ENCODE measurements at places on chromosomes 1 and 21.
A peak's percentile ranks its signal among the peaks of the same experiment; 100 is the strongest.

DNA sequence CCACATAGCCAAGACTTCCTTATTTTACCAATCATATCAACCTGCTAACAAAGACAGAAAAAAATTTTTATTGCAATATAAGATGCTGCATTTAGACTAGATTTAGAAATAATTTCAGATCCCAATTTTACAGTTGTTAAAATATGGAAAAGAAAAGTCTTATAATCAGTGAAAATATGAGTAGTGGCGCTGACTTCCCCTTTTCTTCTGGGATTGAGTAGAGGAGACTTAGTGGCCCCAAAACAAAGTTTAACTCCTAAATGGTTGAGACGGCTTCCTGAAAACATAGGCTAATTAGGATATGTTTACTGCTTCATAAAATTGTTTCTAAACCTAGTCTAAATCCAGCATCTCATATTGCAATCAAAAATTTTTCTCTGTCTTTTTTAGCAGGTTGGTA lies 68.4 kb downstream of the RAB3GAP2 start:
- no peak for DNase-seq

DNA sequence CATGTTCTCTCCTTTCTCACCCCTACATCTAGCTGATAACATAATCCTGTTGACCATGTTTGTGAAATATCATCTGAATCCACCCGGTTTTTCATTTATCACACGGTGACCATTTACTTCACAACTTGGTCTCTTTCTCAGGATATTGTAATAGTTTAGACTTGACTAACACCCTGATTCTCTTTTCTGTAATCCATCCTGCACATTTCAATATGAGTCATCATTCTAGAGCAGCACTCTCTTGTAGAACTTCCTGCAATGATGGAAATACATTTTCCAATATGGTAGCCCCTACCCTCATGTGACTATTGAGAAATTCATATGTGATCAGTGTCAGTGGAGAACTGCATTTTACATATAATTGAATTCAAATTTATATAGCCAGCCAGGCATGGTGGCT lies 2.3 kb upstream of the JAM2 start:
- no peak for DNase-seq

DNA sequence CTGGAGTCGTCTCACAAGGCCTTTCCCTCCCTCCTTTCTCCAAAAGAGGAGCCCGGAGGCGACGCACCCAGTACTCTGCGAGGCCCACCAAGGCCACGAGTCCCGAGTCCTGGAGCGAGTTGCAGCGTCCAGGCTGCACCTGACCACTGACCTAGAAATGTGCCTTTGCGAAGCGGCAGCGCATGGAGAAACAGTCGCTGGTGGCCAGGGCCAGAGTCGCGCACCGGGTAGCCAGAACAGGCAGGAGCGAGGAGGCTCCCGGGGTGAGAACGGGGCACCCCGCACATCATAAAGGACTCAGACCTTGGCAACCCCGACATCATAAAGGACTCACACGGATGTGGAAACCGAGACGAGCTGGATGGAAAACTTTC lies 318.4 kb downstream of the FAM72C start:
- no peak for DNase-seq

GRCh38 chr1:57966751-57967406 lies 543.0 kb upstream of the DAB1 start:
- no peak for DNase-seq

DNA sequence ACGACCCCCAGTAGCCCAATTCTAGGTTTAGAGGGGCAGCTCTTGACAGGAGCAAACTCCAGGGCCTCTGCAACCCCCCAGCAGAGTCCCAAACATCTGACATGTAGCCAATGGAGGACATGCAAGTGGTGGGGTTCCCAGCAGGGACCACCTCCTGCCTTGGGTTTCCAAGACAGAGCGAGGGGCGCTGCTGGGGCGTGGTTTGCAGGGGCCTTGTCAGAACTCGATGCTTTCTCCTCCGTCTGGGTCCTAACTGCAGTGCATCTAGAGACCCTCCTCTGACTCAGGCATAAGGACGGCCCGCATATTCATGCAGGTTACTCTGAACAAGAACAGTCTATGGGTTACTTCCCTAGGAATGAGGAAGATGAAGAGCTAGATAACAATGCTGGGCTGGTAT lies 17.2 kb downstream of the EPHX1 start:
- no peak for DNase-seq

DNA sequence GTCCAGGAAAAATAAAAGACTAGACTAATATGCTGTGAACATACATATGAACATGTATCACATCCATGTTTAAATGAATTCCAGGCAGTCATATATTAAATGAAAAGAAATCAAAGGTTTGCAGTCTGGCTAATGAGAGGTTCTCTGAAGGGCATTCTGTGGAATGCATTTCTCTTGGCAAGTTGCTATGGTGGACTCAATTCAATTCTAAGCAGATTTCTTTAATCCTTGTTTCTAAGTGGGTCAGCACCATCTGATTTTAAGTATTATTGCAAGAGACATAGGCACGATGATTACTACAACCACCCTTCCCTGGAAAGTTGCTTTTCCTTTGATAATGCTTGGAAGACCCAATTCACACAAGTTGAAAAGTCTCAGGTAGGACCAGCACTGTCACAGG lies 23.9 kb upstream of the ABCA4 start:
- DNase-seq: no peak

DNA sequence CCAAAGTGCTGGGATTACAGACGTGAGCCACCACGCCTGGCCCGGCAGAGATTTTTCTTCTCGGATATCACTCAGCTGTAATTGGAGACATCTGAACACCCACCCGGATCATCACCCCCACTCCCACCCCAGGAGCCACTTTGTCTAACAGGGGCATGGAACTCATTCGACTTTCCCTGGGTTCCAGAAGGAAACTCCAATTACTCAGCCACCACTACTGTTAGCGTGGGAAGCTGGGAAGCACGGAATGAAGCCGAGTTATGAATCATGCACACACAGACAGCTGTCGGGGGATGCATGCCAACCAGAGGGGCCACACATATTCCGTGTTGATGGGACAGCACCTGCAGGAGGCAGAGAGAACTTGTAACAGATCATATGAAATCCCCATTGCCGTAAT lies 85.2 kb downstream of the HLCS start:
- no peak for DNase-seq

GRCh38 chr1:154453574-154454352 lies 48.3 kb upstream of the TDRD10 start:
- DNase-seq: no peak

DNA sequence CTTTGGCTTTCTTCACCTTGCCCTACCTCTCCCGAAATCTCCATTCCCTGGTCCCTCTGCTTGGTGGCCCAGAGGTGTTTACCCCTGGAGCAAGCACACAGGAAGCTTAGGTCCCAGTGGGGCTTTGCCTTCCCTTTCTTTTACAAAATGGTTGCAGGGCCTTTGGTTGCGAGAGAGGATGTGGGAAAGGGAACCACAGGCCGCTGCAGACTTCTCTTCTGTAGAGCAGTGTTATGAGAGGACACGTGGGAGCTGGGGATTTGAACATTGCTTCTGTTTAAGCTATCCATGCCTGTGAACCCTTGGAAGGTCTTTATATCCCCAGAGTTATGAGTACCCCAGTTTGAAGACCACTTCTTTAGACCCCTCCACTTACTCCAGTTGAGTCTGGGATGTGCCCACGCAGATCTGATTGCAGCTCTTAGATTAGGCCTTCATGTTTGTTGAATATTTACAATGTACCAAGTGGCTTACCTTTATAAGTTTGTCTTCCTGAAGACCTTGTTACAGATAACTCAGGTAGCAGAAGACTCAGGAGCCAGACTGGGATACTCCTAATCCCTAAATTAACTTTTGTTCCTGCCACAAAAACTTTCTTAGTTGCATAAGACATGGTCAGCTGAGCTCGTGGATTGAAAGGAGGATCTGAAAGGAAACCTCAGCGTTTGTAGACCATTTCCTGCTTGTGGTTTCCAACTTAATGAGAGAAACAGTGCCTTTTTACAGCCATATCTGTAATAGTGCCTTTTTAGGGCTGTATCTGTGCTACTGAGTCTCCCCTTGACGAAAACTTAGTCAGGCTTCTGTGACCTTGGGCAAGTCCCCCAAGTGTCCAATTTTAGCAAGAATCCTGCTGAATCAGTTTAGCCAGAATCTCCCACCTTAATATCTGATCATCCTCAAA lies 21.9 kb upstream of the IVNS1ABP start:
- peak; percentile 53 for DNase-seq

DNA sequence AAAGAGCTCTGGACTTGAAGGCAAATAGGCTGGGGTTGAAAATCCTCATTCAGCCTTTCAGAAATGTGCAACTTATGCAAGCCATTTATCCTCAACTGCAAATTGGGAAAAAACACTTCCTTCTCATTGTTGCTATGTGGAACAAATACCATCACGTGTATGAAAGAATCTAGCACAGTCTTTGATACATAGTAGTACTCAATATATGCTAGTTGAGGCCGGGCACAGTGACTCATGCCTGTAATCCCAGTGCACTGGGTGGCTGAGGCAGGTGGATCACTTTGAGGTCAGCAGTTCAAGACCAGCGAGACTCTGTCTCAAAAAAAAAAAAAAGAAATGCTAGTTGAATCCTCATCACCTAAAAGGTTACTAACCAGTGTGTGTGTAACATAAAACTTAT lies 8.2 kb downstream of the PI4KB start:
- no peak for DNase-seq

GRCh38 chr1:65625528-65625927 lies 167.2 kb upstream of the PDE4B start:
- no peak for DNase-seq

DNA sequence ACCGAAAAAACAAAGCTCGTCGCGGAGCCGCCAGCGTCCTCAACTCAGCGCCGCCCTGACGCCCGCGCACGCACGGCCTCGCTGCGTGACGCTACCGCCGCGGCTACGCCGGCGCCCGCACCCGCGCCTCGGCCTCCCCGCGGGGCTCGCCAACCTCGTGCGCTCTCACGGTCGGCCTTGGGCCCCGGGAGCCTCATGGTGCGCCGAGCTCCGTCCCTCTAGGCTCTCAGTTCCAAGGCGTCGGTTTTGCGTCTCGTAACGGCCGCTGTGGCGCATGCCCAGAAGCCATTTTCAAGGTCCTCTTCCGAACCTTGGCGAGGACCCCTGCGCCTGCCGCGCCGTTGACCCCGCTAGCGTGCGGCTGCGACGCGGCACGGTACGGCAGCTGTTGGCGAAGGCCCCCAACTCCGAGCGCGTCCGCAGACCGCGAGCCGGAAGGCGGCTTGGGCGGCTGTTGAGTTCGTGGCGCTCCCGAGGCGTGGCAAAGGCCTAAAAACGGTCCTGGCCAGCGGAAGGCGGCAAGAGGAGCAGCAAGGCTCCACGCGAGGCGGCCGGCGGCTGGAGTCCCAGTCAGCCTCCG lies at the start of gene HENMT1:
Gene HENMT1 (minus strand): TSS at position 64 of the 580 bp plus-strand sequence. CDS start 1,209 bp downstream, outside the sequence.
- peak; percentile 82 for DNase-seq

DNA sequence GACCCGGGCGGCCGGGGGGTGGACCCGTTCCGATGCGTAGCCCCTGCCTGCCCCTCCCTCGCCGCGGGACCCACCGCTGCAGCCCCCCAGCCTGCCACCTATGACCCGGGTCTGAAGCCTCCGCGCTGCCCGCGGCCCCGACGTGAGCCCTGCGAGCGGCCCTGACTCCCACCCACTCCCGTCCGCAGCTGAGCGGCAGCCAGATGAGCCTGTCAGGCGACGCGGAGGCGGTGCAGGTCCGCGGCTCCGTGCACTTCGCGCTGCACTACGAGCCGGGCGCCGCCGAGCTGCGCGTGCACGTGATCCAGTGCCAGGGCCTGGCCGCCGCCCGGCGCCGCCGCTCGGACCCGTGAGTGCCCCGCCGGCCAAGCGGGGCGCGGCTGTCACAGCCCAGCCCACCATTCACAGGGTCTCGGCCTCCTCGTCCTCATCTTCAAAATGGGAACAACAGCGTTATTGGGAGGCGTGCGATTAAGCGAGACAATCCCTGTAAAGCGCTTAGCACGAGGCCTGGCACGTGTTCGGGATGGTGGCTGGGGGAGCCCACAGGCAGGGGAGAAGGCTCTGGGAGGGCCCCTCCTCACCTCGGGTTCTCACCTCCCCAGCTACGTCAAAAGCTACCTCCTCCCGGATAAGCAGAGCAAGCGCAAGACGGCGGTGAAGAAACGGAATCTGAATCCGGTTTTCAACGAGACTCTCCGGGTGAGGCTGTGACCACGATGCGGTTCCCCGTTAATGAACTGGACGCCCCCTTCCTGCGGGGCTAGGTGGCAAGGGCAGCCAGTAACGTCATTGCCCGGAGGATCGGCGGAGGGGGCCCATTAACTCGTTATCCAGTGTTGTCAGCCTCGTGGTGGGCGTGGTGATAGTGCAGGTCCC lies 8.2 kb downstream of the SYTL1 start:
- no peak for DNase-seq

GRCh38 chr1:30191154-30191702 lies 532.2 kb downstream of the MATN1 start:
- DNase-seq: peak; percentile 71

DNA sequence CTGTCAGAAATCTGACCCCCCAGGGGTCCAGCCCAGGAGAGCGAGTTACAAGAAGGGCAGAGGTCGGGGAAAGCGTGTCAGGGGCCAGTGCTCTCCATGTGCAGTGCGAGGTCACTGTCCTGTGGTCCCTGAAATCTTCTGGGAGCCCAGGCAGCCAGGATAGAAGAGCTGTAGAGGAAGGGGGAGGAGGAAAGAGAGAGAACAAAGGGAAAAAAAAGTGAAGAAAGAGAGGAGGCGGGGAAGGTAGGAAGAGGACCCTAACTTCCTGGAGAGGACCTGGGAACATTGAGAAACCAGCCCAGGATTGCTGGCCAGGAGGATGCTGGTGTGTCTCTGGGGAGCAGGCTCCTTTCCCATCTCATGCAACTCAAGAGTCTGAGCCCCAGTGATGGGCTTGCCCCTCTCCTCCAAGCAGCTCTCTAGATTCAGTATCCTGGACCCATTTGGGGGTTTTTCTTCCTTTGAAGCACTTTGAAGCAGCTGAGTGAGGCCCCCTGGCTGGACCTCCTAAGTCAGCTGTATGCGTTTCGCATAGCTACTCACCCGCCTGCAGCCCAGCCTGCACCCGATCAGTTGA lies 6.8 kb upstream of the INAVA start:
- DNase-seq: no peak
